ENCODE measurements at places on chromosomes 16 and 17.

DNA sequence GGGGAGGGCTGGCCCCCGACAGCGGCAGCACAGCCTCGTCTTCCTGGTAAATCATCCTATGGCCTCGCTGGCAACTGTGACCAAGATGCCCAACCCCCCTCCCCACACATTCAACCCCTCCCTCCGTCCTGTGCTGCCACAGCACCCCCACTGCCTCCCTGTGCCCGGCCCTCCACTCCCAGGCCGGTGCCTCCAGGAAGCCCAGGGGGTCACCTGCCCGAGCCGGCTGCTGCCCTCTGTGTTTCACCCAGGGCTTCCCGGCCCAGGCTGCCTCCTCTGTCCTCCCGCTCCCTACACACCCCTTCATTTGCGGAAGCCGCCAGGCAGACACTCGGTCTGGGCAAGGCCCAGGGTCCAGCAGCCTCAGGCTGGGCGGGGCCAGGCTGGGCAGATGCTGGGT is 188.6 kb downstream of the RBFOX3 start:
- no peak for DNase-seq

GRCh38 chr16:46907061-46907774 is 23.1 kb downstream of the GPT2 start:
- no peak for DNase-seq

DNA sequence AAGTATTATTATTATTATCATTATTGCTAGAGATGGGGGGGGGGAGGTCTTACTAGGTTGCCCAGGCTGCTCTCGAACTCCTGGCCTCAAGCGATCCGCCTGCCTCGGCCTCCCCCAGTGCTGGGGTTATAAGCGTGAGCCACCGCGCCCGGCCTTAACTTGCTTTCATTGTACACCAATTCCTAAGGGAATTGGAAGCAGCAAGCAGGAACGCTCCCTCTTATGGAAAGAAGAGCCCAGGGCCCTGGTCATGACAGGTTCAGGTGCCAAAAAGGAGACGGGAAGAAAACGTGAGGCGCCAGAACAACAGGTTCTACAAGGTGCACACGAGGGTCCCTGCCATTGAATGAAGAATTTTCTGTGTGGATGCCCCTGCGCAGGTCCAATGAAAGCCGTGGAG is 540 bp upstream of the RPL38 start:
- no peak for DNase-seq

DNA sequence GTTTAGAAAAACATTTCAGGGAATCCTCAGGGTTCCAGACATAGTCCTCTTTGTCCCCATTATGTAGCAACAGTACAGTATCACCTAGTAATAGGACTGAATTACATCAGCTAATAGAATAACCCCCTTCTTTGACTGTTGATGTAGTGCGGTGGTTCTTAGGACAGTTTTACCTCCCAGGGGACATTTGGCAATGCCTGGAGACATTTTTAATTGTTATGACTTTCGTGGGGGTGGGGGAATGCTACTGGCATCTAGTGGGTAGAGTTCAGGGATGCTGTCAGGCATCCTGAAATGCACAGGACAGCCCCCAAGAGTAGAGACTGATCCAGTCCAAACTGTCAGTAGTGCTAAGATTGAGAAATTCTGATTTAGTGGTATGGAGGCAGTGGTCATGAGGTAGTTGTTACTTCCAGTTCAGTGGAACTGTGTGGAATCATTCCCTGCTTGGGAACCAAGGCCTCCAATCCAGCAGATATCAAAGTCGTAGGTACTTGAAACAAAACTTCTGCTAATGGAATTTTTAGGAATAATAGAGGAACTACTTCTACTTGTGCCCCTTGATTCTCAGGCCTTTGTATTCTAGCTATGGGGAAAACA is 20.3 kb downstream of the NF1 start:
- no peak for DNase-seq

GRCh38 chr17:50308666-50309065 is 34.4 kb downstream of the TMEM92 start:
- DNase-seq = no peak

DNA sequence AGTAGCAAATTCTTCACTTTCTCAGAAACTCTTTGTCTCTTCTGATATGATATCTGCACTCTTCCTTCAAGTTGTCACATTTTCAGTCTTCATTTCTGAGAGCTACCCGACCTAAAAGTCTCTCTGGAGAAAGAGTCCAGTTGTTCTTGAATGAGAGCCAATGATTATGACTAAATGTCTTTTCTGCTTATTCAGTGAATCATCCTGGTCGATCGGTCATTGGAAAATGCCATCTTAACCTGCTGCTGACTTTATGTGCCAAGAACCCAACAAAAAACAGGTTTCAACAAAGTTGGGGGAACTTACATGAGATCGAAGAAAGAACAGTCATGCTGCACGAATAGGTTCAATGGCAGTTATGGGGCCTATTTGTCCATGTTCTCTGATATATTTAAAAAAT is 15.9 kb downstream of the SOX9 start:
- DNase-seq = no peak

GRCh38 chr17:38559880-38560230 is 45.9 kb downstream of the SRCIN1 start:
- no peak for DNase-seq

GRCh38 chr16:50096791-50097190 is 31.0 kb downstream of the HEATR3 start:
- DNase-seq = peak; percentile 55

GRCh38 chr16:67150047-67150832 is 558 bp downstream of the B3GNT9 start:
- no peak for DNase-seq

- DNase-seq = no peak
These were observed 24.2 kb downstream of the CCDC40 start for GRCh38 chr17:80060644-80061043.

GRCh38 chr17:69743091-69743490 is 328.6 kb downstream of the MAP2K6 start:
- DNase-seq = no peak

DNA sequence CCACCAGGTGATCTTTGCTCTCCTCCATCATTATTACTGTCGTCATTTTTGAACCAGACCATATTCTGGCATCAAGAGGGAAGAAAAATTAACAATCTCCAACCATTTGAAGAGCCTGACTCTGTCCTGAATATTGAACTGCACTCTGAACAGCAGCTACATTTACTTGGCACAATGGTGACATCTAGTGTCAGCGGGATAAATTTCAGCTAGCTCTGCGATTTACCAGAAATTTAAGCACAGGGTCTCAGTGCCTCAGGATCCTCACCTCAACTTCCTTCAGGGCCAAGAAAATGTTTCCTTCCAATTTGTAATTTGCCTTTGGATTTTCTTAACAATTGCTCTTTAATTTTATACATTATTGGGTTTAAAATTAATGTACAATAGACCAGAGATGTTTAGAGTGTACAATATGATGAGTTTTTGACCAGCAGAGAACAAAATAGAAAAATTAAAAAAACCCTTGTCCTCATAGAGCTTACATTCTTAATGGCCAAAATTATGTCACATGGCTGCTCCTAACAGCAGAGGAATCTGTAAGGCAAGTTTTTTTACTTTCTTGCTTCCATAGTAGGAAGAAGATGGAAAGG is 10.7 kb upstream of the ZNF19 start:
- no peak for DNase-seq

GRCh38 chr17:37246085-37246484 is 129.7 kb upstream of the C17orf78 start:
- no peak for DNase-seq

GRCh38 chr17:21523497-21524210 is 147.5 kb downstream of the KCNJ12 start:
- no peak for DNase-seq

- DNase-seq = no peak
These were observed 2.8 kb upstream of the TMEM238L start for GRCh38 chr17:10806545-10807262.

- no peak for DNase-seq
These were observed 19.7 kb downstream of the DEXI start for GRCh38 chr16:10922328-10923145.

GRCh38 chr17:59840329-59841090 is 52.2 kb downstream of the TUBD1 start:
- no peak for DNase-seq

DNA sequence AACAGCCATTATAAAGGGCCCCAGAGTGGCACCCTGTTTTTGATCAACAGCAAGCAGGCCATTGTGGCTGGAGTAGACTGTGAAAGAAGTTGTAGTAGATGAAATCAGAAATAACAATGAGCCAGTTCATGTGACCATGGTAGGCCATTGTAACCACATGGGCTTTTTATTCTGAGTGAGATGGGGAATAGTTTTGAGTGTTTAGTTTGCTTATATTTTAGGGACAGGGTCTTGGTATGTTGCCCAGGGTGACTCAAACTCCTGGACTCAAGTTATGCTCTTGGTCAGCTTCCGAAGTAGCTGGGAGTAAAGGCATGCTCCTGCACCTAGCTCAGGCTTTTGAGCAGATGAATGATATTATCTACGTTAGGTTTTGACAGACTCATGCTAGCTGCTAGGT is 12.0 kb downstream of the CBFB start:
- no peak for DNase-seq

DNA sequence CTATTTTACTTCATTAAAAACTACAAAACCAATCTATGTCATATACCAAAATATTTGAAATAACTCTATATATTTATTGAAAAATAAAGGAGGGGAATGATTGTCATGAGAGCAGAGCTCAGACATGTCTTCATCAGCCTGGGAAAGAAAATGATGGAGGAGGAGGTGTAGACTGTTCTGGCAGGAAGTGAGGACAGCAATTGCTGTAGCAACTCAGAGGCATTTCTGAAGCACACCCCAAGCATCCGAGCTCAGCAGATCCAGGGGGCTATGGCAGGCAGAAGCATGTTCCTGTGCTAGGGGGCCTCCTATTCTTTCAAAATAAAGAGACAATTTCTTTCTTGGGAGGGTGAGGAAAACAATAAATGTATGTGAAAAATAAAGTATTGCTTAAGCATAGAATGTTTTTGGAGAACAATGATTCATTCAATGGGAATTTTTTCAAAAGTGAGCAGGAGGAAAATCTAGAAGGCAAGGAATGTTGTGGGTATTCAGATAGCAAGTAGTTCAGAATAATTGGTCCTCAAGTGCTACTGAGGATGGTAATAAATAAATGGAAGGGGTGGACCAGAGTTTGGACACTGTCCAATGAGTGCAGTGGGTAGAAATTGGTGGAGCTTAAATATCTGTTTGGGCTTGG is 383.4 kb downstream of the CDH11 start:
- DNase-seq = peak; percentile 66
